ENCODE measurements at places on chromosomes 2 and 18. TPM values are rescaled to one million over a fixed set of nuclear protein-coding genes. Genes with fewer than 3 reads are reported as not detected.

DNA sequence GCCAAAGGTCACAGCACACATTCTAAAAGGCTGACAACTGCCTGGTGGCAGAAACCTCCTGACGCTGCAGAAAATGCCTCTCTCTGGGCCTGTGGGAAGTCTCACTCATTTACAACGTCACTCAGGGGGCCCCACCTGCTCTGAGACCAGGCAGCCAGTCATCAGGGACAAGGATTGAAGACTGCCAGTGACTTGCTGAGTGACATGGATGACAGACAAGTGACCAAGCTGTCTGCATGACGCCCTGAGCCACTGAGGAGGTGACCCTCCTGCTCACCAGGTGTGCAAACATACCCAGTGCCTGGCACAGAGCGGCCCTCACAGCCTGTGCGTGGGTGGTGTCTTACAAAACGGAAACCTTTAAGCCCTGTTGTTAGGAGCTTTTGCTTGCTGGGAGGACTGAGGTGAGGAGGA lies 392.4 kb downstream of the TNS1 start:
- H3K27me3 ChIP-seq = no peaks in the 10 kb centered on the region
- peak; percentile 38 for DNase-seq

DNA sequence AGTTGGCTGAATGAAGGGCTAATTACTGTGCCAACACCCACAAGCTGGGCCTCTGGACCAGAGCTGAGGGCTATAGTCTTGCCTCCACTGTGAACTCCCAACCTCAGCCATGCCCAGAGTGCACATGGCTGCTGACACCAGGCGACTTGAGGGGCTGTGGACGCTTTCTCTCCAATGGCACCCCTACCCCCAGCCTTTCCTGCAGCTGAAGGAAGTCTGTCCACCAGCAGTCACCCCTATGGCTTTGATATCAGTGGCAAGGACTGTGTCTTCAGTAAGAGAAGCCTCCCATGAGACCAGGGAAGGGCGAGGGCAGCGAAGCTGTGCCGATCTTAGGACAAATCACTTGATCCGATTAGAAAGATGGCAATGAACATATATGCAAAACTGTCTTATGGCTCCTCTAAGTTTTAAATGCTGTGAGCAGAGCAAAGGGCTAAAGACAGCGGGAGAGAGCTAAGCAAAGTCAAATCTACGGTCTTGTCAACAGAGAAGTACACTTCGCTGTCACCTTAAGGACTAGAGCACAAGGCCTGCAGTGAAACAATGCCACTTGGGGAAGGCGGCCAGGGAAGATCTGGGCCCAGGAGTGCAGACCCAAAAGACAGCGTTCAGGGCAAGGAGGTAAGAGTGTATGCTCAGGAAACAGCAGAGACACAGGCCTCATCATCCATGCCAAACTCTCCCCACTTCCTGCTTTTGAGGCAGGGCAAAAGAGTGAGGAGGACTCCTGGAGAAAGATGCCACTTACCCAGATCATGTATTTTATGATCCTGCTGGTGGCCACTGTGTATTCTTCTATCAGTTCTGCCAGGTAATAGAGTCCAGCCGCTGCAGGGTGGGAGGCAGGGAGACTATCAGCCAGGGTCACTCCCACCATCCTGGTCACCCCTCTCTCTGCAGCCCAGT lies 1.5 kb downstream of the TEX261 start:
- no peak for DNase-seq
- H3K27me3 ChIP-seq = no peaks in the 10 kb centered on the region
- no peaks in the 10 kb centered on the region for H3K36me3 ChIP-seq
- H3K4me3 ChIP-seq = peak overlapping the region; percentile 73

- H3K36me3 ChIP-seq = no peaks in the 10 kb centered on the region
- peak overlapping the region; percentile 36 for H3K27ac ChIP-seq
- H3K27me3 ChIP-seq = no peaks in the 10 kb centered on the region
- H3K4me3 ChIP-seq = no peak overlapping the region
Observed at GRCh38 chr2:191376981-191377629, 131.9 kb downstream of the MYO1B start.

GRCh38 chr2:63710732-63711131 lies 122.0 kb downstream of the MDH1 start:
- no peak overlapping the region for H3K4me3 ChIP-seq
- no peak for DNase-seq
- no peak overlapping the region for H3K27ac ChIP-seq
- no peaks in the 10 kb centered on the region for H3K36me3 ChIP-seq
- no peaks in the 10 kb centered on the region for H3K4me1 ChIP-seq

The UNC80 gene
- not detected for total RNA-seq

The ATP6V1C2 gene
- 4.8 TPM for total RNA-seq

All from Caco-2 (cell line).